ENCODE measurements at places on chromosomes 16 and 17.

DNA sequence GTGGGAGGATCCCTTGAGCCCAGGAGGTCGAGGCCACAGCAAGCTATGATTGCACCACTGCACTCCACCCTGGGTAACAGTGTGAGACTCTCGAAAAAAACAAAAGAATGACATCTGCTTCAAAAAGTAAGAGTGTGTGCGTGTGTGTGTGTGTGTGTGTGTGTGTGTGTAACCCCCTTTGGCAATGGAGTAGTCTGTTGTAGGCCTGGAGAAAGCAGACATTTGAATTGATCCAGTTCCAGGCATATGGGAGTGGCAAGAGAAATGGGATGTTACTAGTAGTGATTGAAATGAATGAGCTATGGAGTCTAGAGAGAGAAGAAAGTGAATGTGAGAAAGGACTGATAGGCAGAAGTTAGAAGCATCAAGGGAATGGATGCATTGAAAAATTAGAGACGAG, 9.9 kb downstream of the CASC3 start:
- no peak for DNase-seq

DNA sequence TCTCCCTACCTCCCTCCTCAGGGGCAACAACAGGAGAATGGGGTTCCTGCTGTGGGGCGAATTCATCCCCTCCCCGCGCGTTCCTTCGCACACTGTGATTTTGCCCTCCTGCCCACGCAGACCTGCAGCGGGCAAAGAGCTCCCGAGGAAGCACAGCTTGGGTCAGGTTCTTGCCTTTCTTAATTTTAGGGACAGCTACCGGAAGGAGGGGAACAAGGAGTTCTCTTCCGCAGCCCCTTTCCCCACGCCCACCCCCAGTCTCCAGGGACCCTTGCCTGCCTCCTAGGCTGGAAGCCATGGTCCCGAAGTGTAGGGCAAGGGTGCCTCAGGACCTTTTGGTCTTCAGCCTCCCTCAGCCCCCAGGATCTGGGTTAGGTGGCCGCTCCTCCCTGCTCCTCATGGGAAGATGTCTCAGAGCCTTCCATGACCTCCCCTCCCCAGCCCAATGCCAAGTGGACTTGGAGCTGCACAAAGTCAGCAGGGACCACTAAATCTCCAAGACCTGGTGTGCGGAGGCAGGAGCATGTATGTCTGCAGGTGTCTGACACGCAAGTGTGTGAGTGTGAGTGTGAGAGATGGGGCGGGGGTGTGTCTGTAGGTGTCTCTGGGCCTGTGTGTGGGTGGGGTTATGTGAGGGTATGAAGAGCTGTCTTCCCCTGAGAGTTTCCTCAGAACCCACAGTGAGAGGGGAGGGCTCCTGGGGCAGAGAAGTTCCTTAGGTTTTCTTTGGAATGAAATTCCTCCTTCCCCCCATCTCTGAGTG, 5.9 kb upstream of the LASP1NB start:
- no peak for DNase-seq

- DNase-seq, result no peak
Observed at GRCh38 chr16:89117975-89118289, 24.3 kb downstream of the ACSF3 start.

- DNase-seq, result no peak
Observed at GRCh38 chr16:82684256-82684655, 57.5 kb downstream of the CDH13 start.

- DNase-seq, result no peak
Observed at GRCh38 chr17:20784100-20784665, 204.7 kb downstream of the CDRT15L2 start.

GRCh38 chr16:67942510-67943255, 1.2 kb downstream of the LCAT start:
- DNase-seq, result no peak

DNA sequence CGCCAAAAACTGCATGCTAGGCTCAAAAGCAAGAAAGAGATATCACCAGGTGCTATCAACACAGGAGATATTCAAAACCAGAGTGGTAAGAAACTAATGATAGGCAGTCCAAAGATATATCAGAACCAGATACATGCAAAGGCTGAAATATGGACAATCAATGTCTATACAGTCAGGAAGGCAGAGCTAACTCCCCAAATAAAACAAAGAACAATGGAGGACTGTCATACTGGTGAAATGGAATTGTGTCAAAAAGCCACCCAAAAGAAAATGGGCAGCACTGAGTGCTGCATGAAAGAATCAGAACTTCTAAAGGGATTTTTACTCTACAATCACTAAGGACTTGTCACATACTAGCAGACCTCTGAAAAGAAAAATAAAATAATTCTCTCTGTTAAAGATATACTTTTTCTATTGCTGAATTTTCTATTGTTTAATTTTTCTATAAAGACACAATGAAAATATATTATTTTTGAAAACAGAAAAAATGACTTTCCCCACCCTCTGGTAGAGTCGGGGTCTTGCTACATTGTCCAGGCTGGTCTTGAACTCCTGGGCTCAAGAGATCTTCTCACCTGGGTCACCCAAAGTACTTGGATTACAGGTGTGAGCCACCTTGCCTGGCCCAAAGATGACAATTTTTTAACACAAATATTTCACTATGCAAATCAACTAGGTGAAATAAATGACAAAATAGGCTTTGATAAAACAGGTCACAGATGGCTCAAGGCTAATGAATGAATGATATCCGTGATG, 98.2 kb downstream of the USP32 start:
- DNase-seq, result no peak

DNA sequence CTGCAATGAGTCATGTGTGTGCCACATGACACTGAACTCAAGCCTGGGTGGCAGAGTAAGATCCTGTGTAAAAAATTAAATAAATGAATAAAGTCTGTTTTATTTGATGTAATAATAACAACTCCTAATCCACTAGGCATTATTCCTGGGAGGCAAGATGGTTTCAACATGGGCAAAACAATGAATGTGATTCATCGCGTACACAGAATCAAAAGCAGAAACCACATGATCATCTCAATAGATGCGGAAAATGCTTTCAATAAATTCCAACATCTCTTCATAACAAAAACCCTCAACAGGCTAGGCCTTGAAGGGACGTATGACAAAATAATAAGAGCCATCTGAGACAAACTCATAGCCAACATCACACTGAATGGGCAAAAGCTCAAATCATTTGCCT, 195.4 kb downstream of the CDH11 start:
- DNase-seq, result no peak

DNA sequence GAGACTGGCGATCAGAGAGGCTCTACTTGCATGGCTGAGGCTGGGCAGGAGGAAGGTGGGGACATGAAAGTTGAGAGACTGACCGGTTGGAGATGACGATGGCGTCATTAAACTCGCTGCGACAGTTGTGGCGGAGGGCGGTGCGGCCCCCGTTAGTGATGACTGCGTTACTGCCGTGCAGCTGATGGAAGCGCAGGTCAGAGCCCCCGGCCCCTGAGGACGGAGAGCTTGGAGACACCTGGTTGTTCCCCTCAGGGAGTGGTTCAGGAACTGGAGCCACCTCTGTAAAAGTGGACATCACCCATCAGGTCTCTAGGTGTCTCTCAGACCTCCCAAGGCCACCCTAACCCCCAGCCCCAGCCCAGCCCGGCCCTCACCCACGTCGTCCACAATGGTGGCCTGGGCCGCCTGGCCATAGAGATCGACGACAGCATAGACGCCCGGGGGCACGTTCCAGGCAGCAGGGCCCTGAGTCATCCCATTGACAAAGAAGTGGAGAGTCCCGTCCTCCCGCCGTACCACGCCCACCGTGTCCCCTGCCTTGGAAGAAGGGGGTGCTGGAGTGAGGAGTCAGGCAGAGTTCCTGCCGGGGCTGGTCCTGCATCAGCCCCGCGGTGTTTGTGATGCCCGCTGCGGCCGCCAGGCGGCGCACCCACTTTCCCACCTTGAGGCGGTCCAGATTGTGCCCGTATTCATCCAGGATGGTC, 5.3 kb downstream of the NEURL4 start:
- peak; percentile 41 for DNase-seq

DNA sequence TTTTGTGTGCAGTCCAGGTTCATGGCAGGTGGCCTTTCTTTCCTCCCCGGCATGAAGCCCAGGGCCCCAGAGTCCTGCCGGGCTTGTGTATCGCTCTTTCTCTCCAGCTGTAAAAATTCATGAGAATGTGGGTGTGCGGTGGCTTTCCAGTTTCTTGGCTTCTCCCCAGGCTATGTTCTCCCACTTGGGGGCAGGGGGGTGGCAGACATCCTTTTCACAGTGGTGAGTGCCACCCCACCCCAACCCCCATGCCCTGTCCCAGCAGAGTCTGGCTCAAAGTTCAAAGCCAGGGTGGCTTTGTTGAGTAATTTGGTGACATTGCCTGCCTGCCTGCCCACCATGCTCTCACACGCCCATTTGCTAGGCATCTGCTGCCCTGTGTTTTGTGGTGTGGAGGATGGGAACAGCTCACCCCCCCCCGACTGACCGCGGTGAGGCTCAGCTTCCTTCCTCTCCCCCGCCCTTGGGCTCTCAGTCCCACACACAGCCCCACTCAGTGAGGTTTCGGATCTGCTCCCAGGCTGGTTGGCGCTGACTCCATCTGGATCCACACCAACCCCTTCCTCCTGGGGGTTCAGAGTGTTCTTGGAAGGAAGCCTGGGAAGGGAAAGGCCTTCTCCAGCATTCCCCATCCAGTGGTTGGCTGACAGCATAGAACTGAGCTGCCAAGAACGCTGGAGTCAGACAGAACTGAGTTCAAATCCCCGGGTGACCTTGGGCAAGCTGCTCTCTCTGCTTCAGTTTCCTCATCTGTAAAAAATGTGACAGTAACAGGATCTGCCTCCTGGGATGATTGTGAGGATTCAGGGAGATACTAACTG, 36.0 kb downstream of the CHD9 start:
- peak; percentile 62 for DNase-seq

DNA sequence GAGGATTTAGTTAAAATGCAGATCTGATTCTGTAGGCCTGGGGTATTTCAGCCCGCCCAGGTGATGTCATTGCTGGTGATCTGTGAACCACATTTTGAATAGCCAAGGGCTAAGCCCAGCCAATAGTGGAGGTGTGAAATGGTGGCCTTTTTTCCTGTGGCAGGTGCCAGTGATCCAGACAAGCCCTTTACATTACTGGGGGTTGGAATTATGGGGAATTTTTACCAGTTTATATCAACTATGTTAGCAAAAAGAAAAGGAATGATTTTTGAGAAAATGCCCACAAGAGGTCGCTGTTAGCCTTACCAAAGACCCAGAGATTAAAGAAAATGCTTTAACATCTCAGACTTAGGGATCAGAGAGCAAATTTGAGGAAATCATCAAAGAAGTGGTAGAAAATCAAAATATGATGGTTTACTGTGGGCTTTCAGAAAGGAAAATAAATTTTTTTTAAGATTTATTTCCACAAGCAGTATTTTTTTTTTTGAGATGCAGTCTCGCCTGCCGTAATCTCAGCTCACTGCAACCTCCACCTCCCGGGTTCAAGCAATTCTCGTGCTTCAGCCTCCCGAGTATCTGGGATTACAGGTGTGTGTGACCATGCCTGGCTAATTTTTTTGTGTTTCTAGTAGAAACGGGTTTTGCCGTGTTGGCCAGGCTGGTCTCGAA, 3.9 kb downstream of the VPS35L start:
- DNase-seq, result peak; percentile 20

DNA sequence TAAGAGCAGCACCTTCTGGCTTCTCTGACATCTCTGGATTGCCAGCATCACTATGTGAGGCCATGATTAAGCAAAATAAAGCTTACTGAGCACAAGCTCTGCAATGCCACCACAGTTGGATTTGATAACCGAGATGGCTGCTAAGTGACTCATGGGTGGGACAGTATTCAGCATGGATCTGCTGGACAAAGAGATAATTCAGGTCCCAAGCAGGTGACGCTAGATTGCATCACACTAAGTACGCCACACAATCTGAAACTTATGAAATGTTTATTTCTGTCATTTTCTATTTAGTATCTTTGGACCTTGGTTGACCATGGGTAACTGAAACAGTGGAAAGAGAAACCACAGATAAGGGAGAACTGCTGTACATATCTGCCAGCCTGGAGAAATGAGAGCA, 27.4 kb downstream of the CDRT15 start:
- no peak for DNase-seq

DNA sequence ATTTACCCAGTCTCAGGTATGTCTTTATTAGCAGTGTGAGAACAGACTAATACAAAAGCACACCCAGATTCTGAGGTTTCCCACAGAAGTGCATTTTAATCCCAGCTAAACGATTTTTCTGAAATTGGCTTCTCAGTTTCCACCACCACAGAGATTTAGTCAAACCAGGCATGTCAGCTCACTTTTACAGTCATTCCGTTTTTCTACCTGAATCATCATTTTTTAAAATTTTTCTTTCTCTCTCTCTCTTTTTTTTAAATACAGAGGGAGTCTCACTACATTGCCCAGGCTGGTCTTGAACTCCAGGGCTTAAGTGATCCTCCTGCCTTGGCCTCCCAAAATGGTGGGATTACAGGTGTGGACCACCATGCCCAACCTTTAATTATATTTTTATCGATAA, 389.1 kb downstream of the HAPSTR1 start:
- DNase-seq, result no peak

DNA sequence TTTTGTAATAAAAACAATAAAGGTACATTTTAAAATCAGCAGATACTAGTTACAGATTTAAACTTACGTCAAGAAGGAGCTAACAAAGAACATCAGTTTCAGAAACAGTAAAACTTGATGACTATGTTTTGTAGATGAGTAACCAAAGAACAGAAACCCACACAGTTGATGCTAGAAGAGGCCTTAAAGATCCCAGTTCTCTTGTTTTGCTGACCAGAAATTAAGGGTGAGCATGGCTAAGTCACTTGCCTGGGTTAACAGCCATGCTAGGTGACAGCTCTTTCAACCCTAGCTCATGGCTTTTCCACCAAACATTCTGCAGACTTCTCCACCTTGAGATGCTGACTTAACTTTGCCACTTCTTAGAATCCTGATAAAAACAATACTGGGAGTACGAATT, 26.4 kb downstream of the STX8 start:
- DNase-seq, result no peak
